ENCODE measurements at places on chromosomes 3 and 15.

- DNase-seq, result no peak
Measured at GRCh38 chr3:108177536-108177935, 44.7 kb downstream of the IFT57 start.

DNA sequence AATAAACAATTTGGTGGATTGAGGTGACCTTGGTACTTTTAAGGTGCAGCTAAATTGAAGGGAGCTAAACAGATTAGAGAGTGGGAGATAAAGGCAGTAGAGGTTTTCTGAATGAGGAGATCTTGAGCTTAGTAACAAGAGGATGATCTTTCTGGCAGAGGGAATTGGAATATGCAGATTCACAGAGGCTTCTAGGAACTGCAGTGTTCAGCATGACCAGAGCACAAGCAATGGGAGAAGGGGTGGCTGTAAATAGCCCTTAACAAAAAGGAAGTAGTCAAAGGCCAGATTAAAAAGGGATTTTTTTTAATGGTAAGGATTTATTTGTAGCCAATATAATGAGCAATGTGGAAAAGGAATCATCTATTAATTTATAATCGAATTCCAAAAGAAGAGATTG, 5.7 kb upstream of the BNIP2 start:
- no peak for DNase-seq

DNA sequence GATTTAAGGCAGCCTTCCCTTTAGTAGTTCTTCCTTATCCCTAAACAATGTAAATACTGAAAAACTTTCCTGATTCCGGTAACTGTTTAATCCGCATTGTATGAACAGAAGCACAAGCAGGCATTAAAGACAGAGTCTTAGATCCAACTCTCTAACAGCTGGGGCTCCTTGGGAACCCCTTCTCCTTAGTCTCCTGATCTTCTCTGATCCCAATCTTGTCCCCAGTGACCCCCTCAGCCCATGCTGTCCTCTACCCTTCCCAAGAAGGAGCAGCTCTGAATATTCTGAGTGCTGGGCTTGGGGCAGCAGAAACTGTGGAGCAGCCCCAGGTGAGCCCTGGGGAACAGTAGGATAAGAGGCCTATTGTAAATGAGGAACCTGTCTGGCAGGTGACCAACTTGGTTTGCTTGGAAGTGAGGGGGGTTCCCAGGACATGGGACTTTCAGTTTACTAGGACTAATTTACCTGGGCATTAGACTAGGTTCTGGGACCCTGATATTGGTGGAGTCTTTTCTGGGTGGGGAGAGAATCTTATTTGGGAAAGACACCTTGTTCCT, 13.0 kb upstream of the SLC30A4 start:
- DNase-seq, result no peak

DNA sequence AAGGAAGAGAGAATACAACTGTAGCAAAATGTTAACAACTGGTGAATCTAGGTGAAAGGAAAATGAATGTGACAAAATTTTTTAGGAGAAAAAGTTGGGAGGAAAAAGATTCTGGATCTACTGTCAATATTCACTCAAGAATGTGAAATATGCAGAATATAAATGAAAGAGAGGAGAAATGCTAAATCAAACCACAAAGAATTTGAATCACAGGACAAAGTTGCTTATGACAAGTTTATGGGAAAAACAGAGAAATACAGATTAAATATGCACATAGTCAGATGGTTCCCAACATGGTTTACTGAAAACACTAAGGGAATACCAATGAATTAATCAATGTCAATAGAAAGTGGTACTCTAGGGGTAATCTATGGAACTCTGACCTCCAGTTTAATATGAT, 27.6 kb downstream of the C3orf33 start:
- no peak for DNase-seq

DNA sequence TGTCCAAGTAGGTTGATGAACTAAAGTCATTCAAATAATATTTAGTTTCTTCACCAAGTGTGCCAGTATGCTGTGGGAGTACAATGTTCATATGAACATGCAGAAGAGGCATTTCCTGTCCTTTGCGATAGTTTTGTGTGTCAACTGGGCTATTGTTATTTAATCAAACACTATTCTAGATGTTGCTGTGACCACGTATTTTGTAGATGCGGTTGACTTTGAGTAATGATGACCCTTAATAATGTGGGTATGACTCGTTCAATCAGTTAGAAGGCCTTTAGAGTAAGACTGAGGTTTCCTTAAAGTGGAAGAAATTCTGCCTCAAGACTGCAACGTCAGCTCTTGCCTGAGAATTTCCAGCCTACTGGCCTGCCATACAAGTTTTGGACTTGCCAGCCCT, 470.7 kb upstream of the CBLB start:
- no peak for DNase-seq

All from aorta (tissue), 5 donors.